ENCODE measurements at places on chromosomes 16 and 17.

DNA sequence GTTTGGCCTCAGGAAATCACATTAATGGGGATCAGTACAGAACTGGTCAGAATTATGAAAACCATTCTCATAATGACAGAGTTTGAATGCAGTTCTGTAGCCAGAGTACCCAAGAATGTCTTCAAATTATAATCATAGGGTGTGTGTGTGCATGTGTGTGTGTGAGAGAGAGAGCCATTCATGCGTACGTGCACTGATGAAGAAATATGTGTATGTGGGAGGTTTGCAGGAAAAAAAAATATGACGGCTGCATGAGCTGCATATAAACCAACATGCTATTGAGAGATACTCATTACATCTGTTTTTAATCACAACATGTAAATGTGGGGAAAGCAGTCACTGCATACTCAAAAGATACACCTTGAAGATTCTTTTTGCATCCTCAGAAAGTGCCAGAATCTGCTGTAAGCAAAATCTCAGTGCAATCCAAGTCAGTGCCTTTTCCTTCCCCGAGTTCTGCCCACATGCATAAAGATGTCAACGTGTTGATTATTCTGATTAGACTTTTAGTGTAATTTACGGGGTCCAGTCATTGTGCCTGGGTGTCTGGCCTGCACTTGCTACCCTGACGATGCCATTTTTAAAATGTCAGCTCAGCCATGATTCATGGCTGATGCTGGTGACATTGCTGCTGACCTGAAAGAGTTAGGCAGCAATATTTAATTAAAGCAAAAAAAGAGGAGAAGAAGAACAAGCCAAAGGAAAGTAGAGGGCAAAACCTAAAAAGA lies 378.7 kb upstream of the ZFHX3 start:
- no peak for DNase-seq

DNA sequence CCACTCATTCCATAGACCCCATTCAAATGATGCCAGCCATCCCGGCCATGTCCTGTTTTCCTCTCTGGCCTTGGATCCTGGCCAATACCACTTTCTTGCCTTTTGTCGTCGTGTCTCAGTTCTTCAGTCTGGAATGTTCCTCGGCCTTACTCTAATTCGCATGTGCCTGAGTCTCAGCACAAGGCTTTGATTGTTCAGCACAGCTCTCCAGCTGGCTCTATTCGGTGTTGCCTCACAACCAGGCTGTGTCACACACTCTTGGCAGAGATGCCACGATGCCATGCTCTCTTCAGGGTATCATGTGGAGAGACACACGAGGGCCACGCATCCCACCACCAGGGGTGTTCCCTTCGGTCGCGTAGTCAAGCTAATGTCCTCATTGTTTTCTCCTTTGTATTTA lies 1.8 kb upstream of the VPS4A start:
- peak; percentile 39 for DNase-seq

GRCh38 chr17:61221597-61222471 lies 177.8 kb upstream of the TBX2 start:
- no peak for DNase-seq

DNA sequence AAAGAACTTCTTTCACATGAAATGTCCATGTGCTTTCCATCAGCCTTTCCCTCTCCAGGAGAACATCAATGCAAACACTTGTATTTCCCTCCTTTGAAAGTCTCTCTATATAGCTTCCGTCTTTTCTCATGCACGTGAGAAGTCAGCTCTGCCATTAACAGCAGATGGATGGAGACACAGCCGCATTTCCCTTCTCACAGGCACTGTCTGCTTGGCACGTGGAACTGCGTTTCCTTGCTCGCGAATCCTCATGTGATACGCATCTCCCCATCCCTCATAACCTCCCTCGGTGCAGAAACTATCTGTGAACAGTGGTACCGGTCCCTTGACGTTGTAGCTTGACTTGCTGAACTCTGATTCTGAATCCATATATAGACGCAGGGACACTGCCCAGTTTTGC lies 717.0 kb upstream of the RBFOX1 start:
- no peak for DNase-seq

GRCh38 chr16:85524630-85525419 lies 88.3 kb upstream of the GSE1 start:
- no peak for DNase-seq

- DNase-seq: no peak
Observed at GRCh38 chr16:26668026-26668425, 398.7 kb upstream of the C16orf82 start.

- DNase-seq: no peak
Observed at GRCh38 chr17:50689956-50690886, 17.5 kb downstream of the ANKRD40 start.

DNA sequence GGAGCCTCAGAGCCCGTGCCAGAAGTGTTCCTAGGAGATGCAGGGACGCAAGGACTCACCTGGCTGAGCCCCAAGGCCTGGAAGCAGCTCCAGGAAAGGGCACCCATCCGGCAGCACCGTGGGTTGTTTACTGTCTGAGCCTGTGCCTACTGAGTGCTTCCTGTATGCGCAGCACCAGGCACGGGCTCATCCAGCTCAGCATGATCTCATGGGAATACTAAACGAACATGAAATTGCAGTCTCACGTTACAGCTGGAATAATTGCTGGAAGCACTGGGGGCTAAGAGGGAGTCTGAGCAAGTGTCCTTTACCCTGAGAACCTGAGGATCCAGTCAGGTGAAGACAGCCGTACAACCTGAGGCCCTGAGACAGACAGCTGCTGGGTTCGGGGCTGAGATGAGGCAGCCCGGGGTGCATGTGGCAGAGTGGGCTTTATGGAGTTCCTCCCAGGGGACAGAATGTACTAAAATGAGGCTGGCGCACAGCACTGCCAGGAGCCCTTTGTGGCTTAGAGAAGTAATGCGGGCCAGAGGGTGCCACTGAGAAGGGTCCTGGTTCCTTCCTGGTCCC lies 5.4 kb downstream of the CTRL start:
- DNase-seq: no peak

DNA sequence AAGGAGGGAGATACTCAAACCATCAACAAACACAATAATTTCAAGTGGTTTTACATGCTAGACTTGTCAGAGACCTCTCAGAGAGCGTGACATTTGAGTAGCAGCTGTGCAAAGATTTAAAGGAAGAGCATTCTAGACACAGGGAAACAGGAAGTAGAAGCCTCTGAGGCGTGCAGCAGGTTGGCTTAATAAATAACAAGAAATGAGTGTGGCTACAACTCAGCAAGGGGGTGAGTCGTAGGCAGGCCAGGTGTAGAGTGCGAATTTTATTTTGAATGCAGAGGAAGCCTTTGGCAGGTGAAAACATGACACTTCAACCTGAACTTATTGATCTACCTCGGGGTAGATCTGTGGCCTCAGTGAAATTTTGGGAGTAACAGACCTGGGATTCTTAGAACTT lies 73.2 kb upstream of the MRTFB start:
- no peak for DNase-seq

DNA sequence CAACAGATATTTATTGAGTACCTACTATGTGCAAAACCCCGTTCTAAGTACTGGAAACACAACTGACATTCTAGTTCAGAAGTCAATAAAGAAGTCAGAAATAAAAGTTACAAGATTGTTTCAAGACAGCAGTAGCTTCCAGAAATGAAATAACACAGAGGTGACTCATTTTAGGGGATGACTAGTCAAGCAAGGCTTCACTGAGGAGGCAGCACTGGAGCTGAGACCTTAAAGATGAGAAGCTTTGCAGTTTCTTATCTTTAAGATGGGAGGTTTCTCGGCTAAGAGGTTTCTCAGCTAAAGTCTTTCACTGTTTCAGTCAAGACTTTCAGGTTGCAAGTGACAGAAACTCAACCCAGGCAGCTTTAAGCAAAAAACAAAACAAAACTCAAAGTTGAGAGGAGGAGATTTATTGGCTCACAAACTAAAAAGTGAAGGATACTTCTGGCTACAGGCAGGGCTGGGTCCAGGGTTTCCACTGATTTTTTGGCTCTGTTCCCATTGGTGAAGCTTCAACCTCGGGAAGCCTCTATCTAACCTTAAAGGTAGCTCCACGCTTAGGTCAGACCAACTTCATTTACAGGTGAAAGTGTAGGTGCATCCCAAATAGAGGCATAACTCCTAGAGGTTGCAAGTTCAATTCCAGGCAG lies 7.4 kb upstream of the MMP2 start:
- DNase-seq: peak; percentile 75
